ENCODE measurements at places on chromosomes 11 and 22.

DNA sequence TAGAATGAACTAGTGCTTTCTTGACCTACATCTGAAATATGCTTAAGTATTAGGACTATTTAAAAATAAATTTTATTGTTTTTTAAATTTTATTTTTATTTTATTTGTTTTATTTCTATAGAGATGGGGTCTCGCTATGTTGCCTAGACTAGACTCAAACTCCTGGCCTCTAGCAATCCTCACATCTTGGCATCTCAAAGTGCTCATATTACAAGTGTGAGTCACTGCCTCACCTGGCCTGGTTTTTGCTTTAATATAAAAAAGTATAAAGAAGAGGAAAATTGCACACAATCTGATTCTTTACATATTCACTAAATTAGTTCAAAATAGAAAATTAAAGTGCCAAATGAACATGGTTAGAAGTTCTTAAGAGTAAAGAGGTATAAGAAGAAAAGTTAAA, 37.5 kb downstream of the HEPHL1 start:
- DNase-seq, result no peak

- DNase-seq, result no peak
These were observed 3.3 kb upstream of the KCNJ11 start for GRCh38 chr11:17391493-17392355.

GRCh38 chr11:103681855-103682254, 354.6 kb upstream of the DDI1 start:
- DNase-seq, result no peak

GRCh38 chr11:84396521-84396920, 1110.4 kb upstream of the CCDC90B start:
- no peak for DNase-seq

DNA sequence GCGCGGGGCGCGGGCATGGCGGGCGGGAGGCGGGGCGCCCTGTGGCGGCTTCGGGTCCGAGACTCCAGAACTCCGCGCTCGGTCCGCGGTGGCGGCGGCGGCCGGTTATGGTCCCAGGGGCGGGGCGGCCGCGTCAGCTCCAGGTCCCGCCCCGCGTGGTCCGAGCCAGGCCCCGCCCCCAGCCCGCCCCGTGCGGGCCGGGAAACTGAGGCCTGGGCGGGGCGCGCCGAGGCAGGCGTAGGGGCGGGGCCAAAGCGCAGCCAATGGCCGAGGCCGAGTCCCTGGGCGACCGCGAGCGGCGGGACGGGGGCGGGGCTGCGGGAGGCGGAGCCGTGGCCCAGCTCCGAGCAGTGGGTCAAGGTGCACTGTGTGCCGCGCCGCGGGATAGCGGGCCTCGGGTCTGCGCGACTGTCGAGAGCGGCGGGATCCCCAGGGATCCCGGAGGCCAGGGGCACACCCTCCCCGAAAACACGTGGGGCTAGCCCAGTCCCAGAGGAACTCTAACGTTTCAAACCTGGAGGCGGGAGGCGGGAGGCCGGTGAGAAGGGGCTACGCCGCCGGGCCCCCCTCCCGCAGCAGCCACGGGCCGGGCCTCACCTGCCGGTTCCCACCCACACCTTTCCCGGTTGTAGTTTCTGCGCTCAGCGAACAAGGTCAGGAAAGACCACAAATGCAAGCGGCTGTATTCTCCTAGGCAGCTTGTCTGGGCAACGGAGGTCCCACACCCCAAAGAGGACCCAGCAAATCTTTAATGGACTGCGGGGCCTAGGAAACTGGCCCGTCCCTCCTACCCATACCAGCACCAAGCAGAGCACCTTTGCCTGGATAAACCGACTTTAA, at the start of gene SLC25A1:
Gene SLC25A1, minus strand, starts transcription at position 80 of the 840 bp plus-strand sequence. Its CDS starts 63 bp downstream, at position 17.
- peak; percentile 61 for DNase-seq

GRCh38 chr11:102295045-102295444, 22.2 kb upstream of the BIRC3 start:
- DNase-seq, result no peak

DNA sequence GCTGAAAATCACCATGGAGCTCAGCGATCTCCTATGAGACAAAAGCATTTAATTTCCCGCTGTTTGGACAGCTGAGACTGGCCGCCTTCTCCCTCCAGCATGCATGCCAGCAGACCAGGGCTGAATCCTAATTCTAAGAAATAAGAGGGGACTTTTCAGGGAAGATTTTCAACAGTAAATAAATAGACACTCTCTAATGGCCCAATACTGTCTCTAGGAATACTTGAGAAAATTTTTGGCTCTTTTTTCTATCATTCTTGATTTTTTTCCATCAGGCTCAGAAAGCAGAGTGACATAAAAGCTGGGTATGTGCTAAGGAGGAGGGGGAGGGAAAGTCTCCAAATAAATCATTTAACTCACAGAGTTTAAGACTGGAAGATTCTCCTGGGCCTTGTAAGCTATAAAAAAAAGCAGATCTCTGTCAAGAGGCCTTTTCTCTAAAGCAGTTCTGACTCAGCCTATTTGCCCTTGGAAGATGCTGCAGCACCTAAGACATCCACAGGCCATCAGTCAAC, 17.6 kb upstream of the SPON1 start:
- DNase-seq, result no peak

DNA sequence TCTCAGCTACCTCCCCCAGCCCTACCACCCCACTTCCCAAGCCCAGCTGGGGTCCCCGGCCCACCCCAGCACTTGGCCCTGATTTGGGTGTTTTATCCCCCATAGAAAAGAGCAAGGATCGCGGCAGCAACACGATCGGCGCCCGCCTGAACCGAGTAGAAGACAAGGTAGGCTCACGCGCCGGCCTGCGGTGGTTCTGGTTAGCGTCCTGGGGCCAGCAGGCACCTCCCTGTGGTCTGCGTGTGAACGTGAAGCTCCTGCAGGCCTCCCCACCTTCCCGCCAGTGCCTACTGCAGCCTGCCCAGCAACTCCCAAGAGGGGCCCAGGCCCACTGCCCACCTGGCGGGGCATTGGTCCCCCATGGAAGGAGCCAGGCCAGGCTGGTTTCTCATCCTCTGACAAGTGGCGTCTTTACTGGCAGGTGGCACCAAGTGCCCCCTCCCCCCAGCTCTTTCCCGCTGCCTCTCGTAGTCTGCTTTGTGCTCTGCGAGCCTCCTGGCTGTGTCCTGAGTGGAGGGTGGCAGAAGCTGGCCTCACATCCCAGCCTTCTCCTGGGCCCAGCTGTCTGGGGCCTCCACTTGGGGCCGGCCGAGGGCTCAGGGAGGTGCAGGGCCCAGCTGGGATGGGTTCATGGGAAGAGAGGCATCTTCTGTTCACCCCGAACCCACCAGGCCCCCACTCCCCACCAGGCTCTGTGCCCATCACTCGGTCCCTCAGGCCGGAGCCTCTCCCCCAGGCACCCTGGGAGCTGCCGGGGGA, 78.3 kb upstream of the KCNQ1OT1 start:
- no peak for DNase-seq

DNA sequence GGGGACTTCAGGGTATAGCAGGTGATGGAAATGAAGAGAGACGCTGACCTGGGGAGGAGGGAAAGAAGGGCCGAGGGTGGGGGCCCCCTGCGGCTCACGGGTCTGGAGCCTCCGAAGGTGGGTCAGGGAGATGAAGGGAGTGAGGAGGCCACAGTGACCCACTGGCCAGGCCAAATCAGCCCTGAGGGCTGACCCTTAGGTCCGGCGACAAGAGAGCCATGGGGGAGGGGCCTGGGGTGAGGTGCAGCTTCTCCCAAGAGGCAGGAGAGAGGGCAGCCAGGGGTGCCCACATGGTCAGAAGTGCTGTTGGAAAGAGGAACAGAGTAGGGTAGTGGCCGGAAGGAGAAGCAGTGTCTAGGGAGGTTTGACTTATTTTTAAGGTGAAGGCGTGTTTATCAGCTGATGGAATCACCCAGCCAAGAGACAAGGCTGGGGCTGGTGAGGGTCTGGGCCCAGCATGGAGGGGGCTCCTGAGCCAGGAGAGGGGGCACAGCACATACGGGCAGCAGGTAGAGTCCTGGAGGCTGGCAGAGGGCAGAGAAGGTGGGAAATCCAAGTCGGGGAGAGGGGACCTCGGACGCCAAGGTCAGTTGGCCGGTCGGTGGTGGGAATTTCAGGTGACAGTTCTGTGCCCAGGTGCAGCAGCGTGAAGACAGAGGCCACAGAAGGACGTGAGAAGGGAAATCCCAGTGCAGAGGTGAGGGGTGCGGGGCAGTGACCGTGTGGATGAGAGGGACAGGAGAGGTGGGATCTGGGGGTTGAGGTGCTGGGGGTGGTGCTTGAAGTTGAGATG, 49.0 kb downstream of the LINC01488 start:
- no peak for DNase-seq
